ENCODE measurements at places on chromosomes 5 and 9. TPM values are rescaled to one million over a fixed set of nuclear protein-coding genes. Genes with fewer than 3 reads are reported as not detected.

The PFDN1 gene
- total RNA-seq, result 43.3 TPM

The SRD5A1 gene
- 86.3 TPM for total RNA-seq

The DCTN3 gene
- total RNA-seq, result 102 TPM

The HRCT1 gene
- total RNA-seq, result 1.1 TPM

The ANKRD34B gene
- not detected for total RNA-seq

The PPP3R2 gene
- total RNA-seq, result not detected
